Caco-2 (cell line): ENCODE measurements at places on chromosomes 3 and 15. TPM values are rescaled to one million over a fixed set of nuclear protein-coding genes. Genes with fewer than 3 reads are reported as not detected.

- H3K4me3 ChIP-seq = no peak overlapping the region
- H3K4me1 ChIP-seq = no peaks in the 10 kb centered on the region
- H3K27ac ChIP-seq = no peak overlapping the region
- no peaks in the 10 kb centered on the region for H3K36me3 ChIP-seq
- no peak for DNase-seq
These were observed 3.7 kb downstream of the IFT80 start for GRCh38 chr3:160395297-160395696.

- no peaks in the 10 kb centered on the region for H3K27me3 ChIP-seq
- H3K36me3 ChIP-seq = no peaks in the 10 kb centered on the region
- H3K27ac ChIP-seq = no peak overlapping the region
- no peak overlapping the region for H3K4me3 ChIP-seq
- no peak for DNase-seq
- no peaks in the 10 kb centered on the region for H3K4me1 ChIP-seq
These were observed 114.9 kb downstream of the GMNC start for GRCh38 chr3:190747571-190747970.

- H3K27ac ChIP-seq = no peak overlapping the region
- no peak overlapping the region for H3K4me3 ChIP-seq
- DNase-seq = no peak
These were observed 3.0 kb upstream of the SLC28A1 start for GRCh38 chr15:84881520-84881830.

GRCh38 chr15:34892963-34893591 is 76.5 kb downstream of the AQR start:
- no peak overlapping the region for H3K27ac ChIP-seq
- H3K36me3 ChIP-seq = peaks cover 5% of the 10 kb centered on the region
- no peaks in the 10 kb centered on the region for H3K27me3 ChIP-seq
- DNase-seq = no peak

DNA sequence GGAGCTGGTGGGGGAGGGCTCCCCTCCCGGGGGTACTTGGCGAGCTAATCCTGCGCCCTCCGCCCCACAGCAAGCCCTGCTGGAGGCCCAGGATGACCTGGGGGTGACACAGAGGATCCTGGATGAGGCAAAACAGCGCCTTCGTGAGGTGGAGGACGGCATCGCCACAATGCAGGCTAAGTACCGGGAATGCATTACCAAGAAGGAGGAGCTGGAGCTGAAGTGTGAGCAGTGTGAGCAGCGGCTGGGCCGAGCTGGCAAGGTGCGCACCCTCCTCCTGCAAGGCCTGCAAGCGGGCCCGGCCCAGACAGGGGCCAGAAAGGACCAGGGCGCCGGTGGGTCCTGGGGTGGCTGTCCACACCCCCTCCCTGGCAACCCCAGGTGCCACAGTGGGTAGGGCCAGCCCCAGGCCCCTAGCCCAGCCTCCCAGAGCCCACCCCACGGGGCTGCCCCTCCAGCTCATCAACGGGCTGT is 56.5 kb downstream of the SEMA3G start:
- no peak overlapping the region for H3K27ac ChIP-seq
- H3K27me3 ChIP-seq = no peaks in the 10 kb centered on the region
- no peaks in the 10 kb centered on the region for H3K36me3 ChIP-seq
- no peaks in the 10 kb centered on the region for H3K4me1 ChIP-seq
- no peak for DNase-seq

GRCh38 chr3:9448643-9449042 is 51.2 kb downstream of the SETD5 start:
- H3K4me3 ChIP-seq = no peak overlapping the region
- DNase-seq = no peak
- H3K27ac ChIP-seq = no peak overlapping the region
- no peaks in the 10 kb centered on the region for H3K4me1 ChIP-seq

DNA sequence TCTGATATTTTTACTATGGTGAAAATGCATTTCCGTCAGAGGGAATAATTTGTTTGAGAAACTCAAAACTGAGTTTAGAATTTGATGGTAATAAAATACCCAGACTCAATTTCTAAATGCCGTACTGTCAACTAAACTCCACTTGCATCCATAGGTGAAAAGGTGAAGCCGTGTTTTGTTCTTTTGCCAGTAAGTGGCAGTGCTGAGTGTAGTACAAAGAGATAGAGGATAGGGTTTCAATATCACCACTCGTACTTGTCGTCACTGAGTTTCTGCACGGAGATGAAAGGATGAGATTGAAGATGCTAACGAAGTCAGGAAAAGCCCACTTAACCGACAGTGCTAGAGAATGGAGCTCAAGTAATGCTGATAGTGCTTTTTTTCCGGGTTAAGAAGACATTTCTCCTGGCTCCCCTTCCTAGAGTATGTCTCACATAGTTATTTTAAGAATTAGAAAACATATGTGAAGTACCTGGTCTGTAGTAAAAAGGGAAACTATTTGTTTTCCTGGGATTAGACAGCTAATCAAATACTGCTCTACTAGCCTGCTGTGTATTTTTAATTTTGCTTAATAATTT is 345.1 kb downstream of the IL5RA start:
- H3K27ac ChIP-seq = no peak overlapping the region
- no peaks in the 10 kb centered on the region for H3K36me3 ChIP-seq
- peak; percentile 37 for DNase-seq
- peaks cover 2% of the 10 kb centered on the region for H3K4me1 ChIP-seq
- no peaks in the 10 kb centered on the region for H3K27me3 ChIP-seq

DNA sequence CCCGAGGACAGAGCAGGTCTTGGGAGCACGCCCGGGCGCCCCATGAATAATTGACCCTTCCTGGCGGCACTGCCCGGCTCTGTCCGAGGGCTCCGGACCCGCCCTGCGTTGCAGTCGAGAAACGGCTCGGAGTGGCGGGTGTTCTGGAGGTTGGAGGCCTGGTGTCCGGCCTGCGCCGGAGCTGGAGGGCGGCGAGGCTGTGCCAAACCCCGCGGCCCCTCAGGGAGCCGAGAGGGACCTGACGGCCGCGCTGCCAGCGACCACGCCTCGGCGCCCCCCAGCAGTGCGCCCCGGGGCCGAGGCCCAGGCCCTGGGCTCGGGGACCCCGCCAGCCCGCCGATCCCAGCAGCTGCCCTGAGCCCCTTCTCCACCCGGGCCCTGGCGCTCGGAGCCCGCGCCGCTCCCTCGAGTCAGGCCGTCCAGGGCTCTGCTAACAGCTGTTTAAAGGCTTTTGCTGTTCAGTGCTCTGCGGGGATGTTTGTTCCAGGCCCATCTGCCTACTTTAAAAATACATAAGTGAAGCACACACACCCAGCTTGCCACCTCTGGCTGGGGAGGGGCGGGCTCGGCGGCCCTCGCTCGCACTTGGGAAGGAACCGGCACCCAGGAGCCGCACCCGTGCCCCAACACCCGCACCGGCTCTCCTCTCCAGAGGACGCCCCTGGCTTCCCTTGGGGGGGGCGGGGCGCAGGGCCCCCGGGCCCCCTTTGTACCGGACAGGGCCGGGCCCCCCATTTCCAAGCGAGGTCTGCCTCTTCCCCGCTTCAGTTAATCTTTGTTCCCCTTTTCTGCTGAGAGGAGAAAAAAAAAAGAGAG is 730 bp upstream of the ZNF710 start:
- peak overlapping the region; percentile 88 for H3K27ac ChIP-seq

- H3K27me3 ChIP-seq = no peaks in the 10 kb centered on the region
- no peak for DNase-seq
- H3K27ac ChIP-seq = no peak overlapping the region
- no peak overlapping the region for H3K4me3 ChIP-seq
- H3K4me1 ChIP-seq = peaks cover 6% of the 10 kb centered on the region; the same call in 1 of the 2 replicates
- H3K36me3 ChIP-seq = no peaks in the 10 kb centered on the region
These were observed 10.2 kb upstream of the TMEM45A start for GRCh38 chr3:100482176-100482575.

GRCh38 chr3:168091941-168092340 is 3.8 kb downstream of the GOLIM4 start:
- no peaks in the 10 kb centered on the region for H3K27me3 ChIP-seq
- H3K36me3 ChIP-seq = no peaks in the 10 kb centered on the region
- no peak overlapping the region for H3K27ac ChIP-seq

DNAJC17 gene
- 26.3 and 30.1 TPM in 2 replicates for total RNA-seq

EPHB1 gene
- 2.3 and 4.6 TPM in 2 replicates for total RNA-seq
